ENCODE measurements at places on chromosomes 7 and 10.

DNA sequence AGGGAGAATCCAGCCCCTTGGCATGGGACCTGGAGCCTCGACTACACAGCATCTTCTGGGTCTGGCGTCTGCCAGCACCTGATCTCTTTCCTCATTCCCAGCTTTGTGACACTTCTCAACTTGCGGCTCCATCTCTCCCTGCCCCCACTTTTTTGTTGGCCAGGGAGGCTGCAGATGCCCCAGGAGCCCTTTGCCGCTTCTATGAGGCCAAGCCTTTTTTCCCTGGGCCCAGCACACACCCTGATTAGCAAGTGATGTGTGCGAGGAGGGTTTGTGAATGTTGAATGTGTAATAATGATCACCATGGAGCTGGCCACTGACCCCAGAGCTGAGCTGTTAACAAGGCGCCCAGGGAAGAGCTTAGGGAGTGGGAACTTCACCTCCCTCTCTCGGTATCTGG is 4.4 kb downstream of the EVX1 start:
- no peak for DNase-seq

GRCh38 chr10:51000164-51000563 is 74.1 kb upstream of the PRKG1 start:
- no peak for DNase-seq

DNA sequence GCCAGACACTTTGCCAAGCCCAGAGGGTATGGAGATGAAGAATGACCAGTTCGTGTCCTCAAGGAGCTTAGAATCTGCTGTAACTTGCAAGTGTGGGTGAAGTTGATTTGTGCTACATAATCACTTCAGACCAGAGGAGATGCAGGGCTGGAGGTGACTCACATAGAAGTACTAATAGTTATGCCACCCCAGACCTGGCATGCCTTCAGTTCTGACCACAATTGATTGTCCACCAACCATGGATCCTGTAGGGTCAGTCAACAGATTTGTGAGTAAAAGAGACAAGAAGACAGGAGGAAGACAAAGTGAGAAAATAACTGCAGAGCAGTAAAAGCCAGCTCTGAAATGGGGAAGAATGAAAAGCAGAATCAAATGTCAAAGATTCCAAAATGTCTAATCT is 51.2 kb upstream of the BMPER start:
- no peak for DNase-seq

DNA sequence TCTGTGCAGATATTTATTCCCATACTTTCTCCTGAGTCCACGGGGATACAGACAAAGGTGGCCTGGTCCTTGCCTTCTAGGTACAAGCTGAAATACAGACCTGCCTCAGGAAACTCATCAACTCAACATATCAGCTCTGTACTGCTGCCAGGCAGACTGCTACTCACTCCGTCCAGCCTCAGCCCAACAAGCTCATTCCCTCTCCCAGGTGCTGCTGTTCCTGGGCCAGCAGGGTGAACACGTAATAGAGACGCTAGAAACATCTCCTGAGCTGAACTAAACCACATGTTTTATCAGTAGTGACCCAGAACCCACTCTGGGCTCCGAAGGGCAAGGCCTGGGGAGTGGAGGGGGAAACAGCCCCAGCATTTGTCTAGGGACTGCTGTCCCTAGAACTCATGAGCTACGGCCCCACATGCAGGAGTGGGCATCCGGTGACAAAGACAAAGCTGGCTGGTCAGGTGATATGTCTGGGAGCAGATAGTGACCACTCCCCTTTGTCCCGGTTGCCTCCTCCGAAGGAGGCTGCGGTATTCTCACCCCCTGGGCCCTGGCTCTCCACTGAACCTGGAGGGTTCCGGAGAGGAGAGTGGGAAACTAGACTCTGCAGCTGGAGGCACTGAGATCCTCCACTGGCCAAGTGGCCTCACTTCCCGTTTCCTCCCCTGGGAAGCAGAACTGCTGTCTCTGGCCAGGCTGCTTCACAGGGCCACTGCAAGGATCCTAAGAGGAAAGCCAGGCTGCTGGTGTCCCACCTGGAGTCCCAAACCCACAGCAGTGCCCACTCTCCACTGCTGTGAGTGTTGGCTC is 116.1 kb downstream of the FAM53B start:
- no peak for DNase-seq

DNA sequence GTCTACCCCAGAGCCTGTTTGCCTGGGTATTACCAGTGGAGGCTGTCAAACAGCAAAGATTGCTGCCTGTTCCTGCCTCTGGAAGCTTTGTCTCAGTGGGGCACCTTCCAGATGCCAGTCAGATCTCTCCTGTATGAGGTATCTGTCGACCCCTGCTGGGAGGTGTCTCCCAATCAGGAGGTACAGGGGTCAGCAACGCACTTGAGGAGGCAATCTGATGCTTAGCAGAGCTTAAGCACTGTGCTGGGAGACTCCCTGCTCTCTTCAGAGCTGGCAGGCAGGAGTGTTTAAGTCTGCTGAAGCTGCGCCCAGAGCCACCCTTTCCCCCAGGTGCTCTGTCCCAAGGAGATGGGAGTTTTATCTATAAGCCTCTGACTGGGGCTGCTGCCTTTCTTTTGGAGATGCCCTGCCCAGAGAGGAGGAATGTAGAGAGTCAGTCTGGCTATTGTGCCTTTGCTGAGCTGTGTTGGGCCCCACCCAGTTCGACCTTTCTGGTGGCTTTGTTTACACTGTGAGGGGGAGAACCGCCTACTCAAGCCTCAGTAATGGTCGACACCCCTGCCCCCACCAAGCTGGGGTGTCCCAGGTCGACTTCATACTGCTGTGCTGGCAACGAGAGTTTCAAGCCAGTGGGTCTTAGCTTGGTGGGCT is 62.2 kb downstream of the PPP1R9A start:
- no peak for DNase-seq

GRCh38 chr7:113093561-113093960 is 6.9 kb upstream of the GPR85 start:
- DNase-seq, result no peak

DNA sequence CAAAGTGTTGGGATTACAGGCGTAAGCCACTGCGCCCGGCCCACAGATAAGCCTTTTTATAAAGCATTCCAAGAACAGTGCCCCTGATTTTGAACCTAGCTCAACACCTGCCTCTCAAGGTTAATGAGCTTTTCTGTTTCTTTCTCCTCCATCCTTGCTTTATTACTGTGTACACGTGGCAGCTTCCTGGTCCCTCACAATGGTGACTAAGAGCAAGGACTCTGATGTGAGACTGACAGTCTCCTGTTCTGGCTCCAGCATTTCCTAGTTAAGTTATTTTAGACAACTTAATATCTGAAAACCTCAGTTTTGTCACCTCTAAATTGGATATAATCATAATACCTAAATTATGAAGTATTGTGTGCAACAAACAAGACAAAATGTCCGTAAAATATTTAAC is 9.9 kb downstream of the HABP2 start:
- DNase-seq, result no peak

DNA sequence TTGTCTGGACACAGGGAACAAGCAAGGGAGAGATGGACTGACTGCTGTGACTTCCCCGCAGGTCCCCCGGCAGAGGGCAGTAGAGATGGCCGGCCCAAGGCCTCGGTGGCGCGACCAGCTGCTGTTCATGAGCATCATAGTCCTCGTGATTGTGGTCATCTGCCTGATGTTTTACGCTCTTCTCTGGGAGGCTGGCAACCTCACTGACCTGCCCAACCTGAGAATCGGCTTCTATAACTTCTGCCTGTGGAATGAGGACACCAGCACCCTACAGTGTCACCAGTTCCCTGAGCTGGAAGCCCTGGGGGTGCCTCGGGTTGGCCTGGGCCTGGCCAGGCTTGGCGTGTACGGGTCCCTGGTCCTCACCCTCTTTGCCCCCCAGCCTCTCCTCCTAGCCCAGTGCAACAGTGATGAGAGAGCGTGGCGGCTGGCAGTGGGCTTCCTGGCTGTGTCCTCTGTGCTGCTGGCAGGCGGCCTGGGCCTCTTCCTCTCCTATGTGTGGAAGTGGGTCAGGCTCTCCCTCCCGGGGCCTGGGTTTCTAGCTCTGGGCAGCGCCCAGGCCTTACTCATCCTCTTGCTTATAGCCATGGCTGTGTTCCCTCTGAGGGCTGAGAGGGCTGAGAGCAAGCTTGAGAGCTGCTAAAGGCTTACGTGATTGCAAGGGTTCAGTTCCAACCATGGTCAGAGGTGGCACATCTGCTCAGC is 6.0 kb downstream of the CYREN start:
- DNase-seq, result no peak

DNA sequence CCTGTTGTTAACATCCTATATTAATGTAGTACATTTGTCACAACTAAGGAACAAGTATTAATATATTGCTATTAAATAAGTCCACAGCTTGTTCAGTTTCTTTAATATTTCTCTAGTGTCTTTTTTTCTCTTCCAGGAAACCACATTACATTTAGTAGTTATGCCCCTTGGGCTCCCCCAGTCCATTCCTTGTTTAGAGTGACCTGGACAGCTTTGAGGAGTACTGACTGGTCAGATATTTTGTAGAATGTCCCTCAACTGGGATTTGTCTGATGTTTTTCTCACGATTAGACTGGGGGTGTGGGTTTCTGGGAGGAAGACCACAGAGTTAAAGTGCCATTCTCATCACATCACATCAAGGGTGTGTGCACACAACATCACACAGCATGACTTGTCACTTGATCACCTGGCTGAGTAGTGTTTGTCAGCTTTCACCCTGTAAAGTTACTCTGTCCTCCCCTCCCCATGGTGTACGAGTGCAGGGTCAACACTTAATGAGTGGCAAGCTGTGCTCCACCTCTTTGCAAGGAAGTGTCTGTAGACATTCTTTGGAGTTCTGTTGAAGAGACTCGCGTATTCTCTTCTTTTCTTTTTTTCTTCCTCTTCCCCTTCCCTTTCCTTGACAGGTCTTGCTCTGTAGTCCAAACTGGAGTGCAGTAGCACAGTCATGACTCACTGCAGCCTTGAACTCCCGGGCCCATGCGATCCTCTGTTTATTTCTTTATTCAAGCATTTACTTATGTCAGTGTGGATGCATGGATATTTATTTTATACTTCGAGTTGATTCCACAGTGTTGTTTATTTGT is 10.2 kb downstream of the LMTK2 start:
- DNase-seq, result no peak

All from GM20000 (cell line).